Purkinje cell (primary cell): ENCODE measurements at places on chromosomes 3 and 15. TPM values are rescaled to one million over a fixed set of nuclear protein-coding genes. Genes with fewer than 3 reads are reported as not detected.

SELENOS gene
- polyA plus RNA-seq = 73.4 and 96.8 TPM in 2 replicates

USF3 gene
- 19.0 and 21.3 TPM in 2 replicates for polyA plus RNA-seq

CKMT1B gene
- polyA plus RNA-seq = 73.4 and 92.8 TPM in 2 replicates

FBXL22 gene
- polyA plus RNA-seq = 0.45 TPM in 1 of 2 replicates, not detected in the other

CADM2 gene
- 94.3 and 107 TPM in 2 replicates for polyA plus RNA-seq

MIX23 gene
- 12.6 and 17.5 TPM in 2 replicates for polyA plus RNA-seq

CPN2 gene
- not detected in 2 replicates for polyA plus RNA-seq

CCR8 gene
- not detected in 2 replicates for polyA plus RNA-seq

DAZL gene
- polyA plus RNA-seq = not detected in 2 replicates

GCNT3 gene
- not detected in 2 replicates for polyA plus RNA-seq

GPR171 gene
- 8.1 TPM in 1 of 2 replicates, not detected in the other for polyA plus RNA-seq

ROBO1 gene
- 8.3 and 8.6 TPM in 2 replicates for polyA plus RNA-seq

ITPKA gene
- 44.5 and 59.6 TPM in 2 replicates for polyA plus RNA-seq
